ENCODE measurements at places on chromosomes 4 and X.

DNA sequence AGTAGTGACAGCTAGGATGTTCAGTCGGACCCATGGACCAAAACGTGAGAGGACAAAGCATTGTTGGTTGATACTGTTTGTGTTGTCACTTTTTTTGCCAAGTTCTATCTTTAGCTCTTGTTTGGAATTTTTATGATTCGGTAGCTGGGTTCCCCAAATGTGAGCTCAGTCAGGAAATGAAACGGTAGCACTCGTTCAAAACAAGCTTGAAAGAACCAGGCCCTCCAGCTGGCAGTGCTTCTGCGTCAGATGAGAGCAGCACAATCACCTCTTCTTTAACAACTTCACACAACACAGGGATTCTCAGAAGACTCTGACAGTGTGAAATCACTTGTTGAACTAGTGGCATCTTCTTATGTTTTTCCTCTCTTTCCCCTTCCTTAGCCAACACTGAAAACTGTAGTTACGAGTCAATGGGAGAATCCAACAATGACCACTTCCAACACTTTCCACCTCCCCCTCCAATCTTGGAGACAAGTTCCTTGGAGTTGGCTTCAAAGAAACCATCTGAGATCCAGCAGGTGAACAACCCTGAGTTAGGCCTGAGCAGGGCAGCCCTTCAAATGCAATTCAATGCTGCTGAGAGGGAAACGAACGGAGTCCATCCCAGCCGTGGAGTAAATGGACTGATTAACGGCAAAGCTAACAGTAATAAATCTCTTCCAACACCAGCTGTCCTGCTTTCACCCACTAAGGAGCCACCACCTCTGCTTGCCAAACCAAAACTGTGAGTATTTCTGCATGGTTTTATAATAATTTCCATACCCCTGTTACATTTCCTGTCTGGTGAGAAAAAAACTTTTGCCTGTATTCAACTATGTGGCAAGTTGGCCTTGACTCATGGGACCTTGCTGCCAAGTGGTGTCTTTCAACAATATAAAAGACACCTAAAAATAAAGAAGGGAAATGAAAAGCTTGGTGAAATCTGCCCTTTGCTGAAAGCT, 214.6 kb downstream of the PALLD start:
- no peak for DNase-seq

- DNase-seq: no peak
Measured at GRCh38 chrX:11629593-11630211, 36.0 kb downstream of the ARHGAP6 start.

- DNase-seq: no peak
Measured at GRCh38 chr4:127829014-127829413, 46.9 kb downstream of the HSPA4L start.

GRCh38 chrX:21781525-21781924, 23.6 kb upstream of the SMPX start:
- no peak for DNase-seq

DNA sequence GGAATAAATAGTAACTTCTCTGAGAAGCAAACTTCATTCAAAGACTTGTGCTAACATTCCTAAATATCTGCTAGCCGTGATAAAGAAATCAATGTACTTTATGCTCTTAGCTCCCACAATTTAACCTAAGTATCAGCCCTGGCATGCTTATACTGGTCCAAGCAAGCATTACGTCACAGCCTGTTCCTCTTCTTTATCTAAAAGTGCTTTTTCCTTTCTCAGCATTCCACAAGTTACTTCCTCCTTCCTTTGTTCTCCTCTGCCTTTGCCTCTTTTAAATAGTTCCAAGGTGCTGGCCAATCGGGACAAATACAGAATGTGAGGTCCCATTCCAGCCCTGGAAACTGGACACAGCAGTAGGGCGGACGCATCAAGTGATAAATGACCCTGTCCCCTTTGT, 249.6 kb downstream of the DHRSX start:
- DNase-seq: no peak

- no peak for DNase-seq
Measured at GRCh38 chr4:103011378-103012025, 8.0 kb downstream of the SLC9B1 start.

GRCh38 chrX:69431420-69431819, 72.7 kb upstream of the NALF2 start:
- no peak for DNase-seq

GRCh38 chr4:183180096-183180495, 81.0 kb downstream of the WWC2 start:
- no peak for DNase-seq

GRCh38 chr4:10740891-10741620, 56.5 kb upstream of the CLNK start:
- no peak for DNase-seq

- DNase-seq: no peak
Measured at GRCh38 chr4:162403932-162404331, 240.1 kb upstream of the FSTL5 start.

DNA sequence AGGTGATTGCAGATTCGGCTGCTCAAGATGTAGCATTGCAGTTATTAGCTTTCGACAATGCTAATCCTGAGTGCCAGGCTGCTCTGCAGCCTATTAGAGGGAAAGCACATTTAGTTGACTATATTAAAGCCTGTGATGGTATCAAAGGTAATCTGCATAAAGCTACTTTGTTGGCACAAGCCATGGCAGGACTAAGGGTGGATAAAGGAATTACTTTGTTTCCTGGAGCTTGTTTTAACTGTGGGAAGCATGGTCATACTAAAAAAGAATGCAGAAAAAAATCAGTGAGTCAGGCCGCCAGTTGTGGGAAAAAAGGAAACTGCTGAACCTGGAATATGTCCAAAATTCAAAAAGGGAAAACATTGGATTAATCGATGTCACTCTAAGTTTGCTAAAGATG, 154.9 kb upstream of the TECRL start:
- no peak for DNase-seq

DNA sequence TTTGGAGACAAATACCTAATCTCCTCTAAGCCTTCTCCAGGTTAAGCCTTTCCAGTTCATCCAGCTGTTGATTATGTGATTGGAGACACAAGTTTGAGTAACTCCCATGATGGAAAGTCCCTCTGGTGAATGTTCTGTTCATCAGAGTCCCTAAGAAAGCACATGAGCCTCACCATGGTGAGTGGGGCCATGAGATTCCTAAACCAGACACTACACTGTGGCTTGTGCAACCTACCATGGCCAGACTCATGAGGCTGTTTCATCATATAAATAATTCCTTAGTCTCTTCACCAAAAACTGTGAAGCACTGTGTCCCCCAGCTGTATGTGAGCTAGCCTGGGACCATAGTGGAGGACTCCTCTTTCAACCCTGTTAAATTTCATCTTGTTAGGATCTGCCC, 14.4 kb downstream of the PKD2 start:
- no peak for DNase-seq

DNA sequence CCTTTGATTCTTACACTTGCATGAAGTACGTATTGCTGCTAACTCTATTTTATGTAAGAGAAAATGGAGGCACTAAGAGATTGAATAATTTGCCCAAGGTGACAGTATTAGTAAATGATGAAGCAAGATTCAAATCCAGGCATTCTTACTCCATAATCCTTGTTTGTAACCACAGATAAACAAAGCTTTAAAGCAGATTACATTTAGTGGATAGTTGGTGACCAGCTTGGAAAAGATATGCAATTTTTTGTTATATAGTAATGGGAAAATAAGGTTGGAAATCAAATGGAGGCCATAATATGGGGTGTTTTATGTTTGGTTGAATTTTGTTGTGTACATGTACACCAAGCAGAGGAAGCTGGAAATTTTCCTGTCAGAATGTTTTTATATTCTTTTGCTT, 30.8 kb downstream of the MND1 start:
- DNase-seq: no peak

DNA sequence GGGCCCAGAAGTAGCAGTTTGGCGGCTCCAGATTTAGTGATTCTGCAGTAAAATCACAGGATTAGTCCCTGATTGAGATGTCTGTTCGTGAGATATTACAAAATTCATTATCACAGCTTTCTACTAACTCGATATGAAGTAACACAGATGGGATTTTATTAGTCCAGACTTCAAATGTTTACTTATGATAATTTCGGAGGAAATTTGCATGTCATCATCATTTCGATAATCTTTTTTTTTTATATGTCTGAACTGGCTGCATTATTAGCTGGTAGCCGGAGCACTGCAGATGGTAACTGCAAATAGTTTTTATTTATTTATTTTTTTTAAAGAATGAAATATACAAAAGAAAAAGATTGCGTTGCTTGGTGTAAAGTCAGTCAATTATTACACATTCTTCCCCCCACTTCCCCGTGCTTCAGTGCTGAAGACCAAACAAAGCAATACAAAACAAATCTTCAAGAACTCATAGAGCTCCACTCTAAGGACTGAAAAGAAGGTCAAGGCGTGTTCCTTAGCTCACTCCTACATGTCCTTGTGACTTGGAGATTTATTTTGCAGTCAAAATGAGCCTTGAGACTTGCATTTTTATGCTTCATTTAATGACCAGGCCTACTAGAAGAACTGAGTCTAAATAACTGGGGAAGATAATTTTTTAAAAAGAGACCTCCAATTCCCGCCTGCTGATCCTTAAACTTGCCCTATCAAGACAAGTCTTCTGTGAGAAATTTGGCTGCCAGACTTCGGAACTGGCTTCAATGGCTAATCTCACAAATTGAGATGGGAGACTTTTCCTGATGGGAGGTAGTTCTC, 11.7 kb upstream of the PITX2 start:
- no peak for DNase-seq

DNA sequence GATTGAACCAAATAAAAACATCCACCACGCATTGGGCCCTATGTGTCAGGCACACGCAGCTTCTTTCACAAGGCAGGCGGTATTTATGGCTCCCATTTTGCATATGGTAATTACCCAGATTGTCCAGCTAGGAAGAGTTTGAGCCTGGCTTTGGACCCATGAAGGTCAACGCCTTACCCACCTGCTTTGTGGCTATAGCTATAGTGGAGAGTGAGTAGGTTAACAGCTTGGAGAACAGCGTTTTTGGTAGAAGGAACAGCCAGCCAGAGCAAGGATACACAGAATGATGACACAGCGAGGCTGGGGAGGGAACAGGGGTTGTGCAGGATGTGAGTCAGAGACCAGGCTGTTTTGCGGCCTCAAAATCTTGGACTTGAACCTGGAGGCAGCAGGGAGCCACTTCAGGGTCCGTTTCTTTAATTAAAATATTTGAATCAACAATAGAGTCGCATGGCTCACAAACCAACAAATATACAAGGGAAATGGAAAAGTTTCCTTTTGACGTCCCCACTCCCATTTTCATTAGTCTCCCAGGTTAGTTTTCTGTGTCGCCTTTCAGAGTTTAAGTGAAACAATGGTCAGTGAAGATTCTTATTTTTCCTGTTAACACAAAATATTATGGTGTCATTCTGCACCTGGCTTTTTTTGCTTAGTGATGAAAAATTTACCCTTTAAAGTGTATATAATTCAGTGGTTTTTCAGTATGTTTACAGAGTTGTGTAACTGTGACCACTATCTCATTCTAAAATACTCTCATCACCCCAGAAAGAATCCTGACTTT, 118.2 kb upstream of the STX18 start:
- DNase-seq: no peak

DNA sequence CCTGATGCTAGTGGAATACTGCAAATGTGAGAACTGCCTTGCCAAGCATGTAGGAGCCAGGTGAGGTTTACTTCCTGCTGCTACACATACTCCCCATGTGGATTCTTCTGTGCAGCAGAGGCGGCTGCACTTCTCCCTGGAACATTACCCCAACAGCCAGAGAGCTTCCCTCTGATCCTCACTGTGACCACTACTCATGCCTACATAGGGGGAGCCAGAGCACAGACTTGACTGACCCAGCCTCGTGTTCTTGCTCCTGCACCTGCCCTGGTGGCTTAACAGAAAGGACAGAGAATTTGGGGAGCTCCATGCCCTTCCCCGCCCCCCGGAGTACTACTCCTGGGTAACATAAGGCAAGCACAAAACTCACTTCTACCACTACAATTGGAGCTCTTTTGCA, 38.4 kb downstream of the UGT2A2 start:
- DNase-seq: no peak

DNA sequence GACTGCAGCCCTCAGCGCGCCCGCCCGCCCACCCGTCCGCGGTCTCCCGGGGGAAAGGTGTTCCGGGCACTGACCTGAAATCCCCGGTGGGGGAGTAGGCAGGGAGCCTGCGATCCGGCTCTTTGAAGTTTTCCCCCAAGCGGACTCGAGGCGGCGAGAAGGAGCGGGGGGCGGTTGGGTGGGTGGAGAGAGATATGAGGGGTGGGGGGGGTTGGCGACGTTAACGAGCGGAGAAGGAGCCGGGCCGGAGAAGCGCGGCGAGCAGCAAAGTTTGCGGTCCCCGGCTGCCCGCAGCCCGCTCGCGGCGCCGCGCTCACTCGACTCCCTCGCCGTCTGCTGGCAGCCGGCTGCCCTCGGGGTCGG, 636 bp downstream of the BCOR start:
- DNase-seq: no peak

DNA sequence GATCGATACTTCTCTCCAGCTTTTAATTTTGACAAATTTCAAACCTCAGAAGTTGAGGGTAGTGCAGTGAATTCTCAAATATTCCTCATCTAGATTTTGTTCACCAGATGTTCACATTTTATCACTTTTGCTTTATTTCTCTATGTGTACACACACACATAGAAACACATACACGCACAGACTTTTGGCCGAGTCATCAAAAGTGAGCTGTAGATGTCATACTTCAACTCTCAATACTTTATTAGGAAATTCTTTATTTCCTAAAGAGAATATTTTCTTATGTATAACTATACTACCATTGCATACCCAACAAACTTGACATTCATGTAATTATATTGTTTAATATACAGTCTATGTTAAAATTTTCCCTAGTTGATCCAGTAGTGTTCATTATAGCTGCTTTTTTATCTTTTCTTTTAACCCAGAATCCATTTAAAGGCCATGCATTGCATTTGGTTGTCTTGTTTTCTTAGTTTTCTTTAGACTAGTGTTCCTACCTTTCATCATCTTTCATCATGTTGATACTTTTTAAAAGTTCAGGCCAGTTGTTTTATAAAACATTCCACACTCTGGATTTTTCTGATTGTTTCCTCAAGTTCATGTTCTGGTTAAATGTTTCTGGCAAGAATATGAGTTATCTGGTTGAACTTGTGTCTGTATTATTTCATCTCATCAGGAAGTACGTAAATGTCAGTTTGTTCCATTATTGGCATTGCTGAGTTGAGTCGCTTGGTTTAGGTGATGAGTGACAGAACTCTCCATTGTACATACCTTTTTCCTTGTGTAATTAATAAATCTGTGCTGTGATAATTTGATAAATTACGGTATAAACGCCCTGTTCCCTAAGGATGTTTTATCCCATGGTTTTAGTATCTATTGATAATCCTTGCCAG, 94.1 kb upstream of the TLR2 start:
- DNase-seq: no peak

GRCh38 chr4:184831153-184831552, 5.4 kb upstream of the ACSL1 start:
- no peak for DNase-seq

GRCh38 chr4:113008716-113009115, 40.7 kb upstream of the ANK2 start:
- DNase-seq: no peak

- no peak for DNase-seq
Measured at GRCh38 chr4:96593422-96593821, 753.5 kb downstream of the PDHA2 start.

GRCh38 chr4:123386609-123387008, 10.0 kb upstream of the SPRY1 start:
- no peak for DNase-seq

Data from progenitor cell of endocrine pancreas (in vitro differentiated cells).